ENCODE measurements at places on chromosomes 1 and 21. TPM values are rescaled to one million over a fixed set of nuclear protein-coding genes. Genes with fewer than 3 reads are reported as not detected.

The LAPTM5 gene
- total RNA-seq = 44.7 TPM

The RUNX3 gene
- total RNA-seq = 1.3 TPM

The CRP gene
- total RNA-seq = not detected

The KIF26B gene
- total RNA-seq = 0.12 TPM

The IL6R gene
- 11.4 TPM for total RNA-seq

The LCE1F gene
- not detected for total RNA-seq

The OLFM3 gene
- not detected for total RNA-seq

The CCDC18 gene
- total RNA-seq = 3.1 TPM

- DNase-seq = no peak
Measured at GRCh38 chr1:30311749-30312148, 411.6 kb downstream of the MATN1 start.

GRCh38 chr1:244599937-244600350 lies 53.0 kb upstream of the DESI2 start:
- peak; percentile 23 for DNase-seq

- DNase-seq = peak; percentile 44
Measured at GRCh38 chr21:41164981-41165655, 2.8 kb upstream of the BACE2 start.

DNA sequence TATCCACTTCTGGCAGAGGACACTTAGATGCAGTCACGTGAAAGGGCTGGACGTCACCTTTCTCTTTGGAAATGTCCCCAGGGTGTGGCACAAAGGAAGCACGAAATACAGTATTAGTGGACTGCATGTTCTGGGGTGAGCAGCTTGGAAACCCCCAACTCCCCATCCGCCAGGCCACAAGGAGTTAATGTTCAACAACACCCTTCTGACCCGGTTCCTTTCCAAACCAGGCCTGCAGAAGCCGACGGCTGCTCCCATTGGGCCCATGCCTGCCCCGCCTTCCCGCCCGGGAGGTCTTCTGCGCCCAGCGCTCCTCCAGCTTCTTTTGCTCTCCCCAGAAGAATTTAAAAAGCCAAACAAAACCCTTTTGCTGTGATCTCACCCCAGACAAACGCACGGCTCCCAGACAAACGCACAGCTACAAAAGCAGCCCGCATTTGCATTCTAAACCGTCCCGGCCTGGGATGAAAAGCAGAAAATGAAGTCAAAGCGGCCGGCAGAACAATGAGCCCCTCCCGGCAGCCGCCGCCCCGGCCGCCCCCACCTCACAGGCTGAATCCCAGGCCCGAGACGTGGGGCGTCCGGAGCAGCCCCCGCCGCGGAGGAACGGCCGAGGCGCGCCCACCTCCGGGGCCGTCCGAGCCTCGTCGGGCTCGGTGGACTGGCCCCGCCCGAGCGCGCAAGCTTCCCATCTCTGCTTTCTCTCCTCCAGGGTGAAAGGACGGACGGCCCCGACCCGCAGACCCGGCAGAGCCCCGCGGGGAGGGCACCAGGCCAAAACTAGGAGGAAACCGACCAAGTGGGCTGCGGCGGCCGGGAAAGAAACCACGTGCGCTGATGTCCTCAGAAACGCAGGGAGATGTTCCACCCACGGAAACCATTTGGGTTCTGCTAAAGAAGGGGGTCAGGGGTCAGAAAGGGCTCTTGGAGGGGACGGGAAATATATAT lies 101.9 kb downstream of the PLPP3 start:
- peak; percentile 76 for DNase-seq

- no peak for DNase-seq
Measured at GRCh38 chr1:228897901-228898300, 162.6 kb downstream of the RHOU start.

DNA sequence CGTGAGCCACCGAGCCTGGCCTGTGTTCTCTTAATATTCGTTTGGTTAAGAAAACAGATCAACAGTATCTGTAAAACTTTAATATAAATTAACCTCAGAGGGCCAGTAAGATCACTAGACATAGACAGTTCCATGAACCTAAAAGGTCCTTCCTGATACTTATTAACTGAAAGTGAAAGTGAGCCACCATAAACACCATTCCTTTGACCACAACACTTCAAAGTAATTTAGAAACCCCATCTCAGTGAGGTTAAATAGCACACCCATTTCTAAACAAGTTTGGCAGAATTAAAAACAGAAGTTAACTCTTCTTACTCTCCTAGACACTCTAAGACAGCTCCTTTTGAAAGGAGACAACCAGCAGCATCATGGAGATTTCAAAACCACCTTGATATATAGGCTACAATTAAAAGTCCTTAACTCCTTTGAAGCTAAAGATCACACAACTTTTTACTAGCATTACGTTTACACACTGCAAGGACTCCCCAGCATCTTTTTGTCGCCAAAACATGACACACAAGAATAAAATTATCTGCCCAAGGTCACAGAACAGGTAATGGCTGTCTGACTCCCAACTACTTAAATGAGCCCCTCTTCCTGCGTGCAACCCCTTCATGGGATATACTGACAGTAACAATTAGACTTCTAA lies 2.2 kb downstream of the RNF19B start:
- DNase-seq = no peak

GRCh38 chr1:231118704-231119453 lies 43.0 kb upstream of the TRIM67 start:
- DNase-seq = no peak

- no peak for DNase-seq
Measured at GRCh38 chr1:22141554-22142314, 1.2 kb downstream of the WNT4 start.

DNA sequence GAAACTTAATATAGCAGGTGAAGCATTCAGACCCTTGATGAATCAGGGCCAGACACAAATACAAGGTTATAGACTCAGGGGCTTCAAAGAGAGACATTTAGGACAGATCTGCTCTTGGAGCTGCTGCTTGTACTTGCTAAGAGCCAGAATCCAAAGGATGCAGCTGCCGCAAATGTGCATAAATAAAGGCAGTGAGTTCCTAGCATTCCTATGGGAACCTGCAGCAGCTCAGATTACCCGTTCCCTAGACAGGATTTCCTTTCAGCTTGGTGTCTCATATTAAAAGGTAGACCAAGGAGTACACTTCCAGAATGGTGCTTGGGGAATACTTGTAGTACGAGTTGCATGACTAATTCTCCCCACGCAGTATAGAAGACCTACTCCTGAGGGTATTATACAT lies 9.7 kb upstream of the LRRC53 start:
- no peak for DNase-seq

DNA sequence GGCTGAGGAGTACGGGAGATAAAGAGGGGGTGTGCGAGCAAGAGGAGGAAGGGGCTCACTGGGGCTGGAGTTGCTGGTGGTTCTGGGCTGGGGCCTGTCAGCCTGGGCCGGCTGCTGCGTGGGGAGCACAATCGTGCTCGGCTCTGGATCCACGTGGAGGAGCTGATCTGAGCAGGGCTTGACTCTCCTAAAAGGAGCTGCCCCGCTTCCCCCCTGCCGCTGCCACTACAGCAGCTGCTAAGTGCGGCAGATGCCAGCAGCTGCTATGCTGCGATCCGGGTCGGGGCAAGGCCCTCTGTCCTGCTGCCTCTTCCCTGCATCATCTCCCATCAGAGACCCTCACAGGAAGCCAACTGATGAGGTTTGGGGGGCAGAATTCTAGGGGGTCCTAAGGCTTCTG lies 165.9 kb downstream of the PCBP3 start:
- DNase-seq = no peak

DNA sequence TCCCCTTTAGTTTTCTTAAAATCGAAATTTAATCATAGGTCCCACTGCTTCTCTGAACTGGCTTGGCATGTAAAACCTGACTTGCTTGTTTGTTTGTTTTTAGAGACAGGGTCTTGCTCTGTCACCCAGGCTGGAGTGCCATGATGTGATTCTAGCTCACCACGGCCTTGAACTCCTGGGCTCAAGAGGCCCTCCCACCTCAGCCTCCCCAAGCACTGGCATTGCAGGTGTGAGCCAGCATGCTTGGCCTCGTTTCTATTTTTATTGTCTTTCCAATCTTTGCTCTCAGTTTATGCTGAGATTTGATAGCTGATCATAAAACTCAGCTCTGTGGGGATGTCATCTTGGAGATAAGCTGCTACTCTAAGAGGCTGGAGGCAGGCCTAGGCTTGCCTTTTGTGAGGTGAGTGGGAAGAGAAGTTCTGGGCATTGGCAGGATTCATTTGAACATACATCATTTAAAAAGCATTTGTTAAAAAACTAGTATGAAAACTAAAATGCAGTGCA lies 51.5 kb upstream of the GCLM start:
- DNase-seq = no peak

DNA sequence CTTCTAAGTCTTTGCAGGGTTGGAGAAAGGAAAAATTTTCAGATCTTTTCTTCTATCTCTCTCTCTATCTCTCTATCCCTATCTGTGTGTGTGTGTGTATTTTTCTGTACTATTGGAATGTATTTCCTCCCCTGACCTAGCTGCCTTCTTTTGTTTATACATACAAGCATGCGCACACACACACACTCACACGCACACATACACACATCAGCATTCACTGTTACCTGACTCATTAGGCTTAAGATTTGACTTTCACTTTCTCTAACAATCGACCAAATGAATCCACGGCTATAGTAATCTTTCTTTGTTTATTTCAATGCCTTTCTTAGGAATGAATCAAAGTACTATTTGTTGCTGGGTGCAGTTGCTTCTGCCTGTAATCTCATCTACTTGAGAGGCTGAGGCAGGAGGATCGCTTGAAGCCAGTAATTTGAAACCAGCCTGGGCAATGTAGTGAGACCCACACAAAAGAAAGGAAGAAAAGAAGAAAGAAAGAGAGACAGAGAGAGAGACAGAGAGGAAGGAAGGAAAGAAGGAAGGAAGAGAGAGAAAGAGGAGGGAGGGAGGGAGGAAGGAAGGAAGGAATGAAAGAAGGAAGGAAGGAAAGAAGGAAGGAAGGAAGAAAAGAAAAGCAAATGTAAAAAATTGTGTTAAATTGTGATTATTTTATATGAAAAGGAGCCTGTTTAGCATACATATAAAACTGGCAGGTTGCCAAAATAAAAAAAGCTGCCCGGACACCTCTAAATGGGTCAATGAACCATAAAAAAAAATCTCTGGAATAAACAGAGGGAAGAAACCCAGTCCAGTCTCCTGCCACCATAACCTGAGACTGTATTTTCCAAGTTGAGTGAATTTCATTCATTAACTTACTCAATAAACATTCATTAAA lies 206.8 kb downstream of the ZNF326 start:
- no peak for DNase-seq

DNA sequence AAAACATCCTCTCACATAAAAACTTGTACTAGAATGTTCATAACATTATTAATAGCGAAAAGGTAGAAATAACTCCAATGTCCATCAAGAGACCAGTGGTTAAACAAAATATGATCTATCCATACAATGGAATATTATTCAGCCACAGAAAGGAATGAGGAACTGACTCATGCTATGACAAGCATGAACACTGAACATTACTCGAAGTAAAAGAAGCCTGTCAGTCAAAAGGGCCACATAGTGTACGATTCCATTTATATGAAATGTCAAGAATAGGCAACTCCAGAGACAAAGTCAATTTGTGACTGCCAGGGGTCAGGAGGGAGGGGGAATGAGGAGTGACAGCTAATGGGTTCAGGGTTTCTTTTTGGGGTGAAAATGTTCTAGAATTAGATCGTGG lies 2.3 kb downstream of the VPS26C start:
- DNase-seq = no peak

- no peak for DNase-seq
Measured at GRCh38 chr1:212368073-212368484, 46.6 kb downstream of the PACC1 start.

GRCh38 chr1:108140177-108140576 lies 60.0 kb downstream of the SLC25A24 start:
- DNase-seq = no peak

GRCh38 chr1:35592991-35593769 lies 20.1 kb downstream of the TFAP2E start:
- DNase-seq = no peak

GRCh38 chr1:182561456-182561855 lies 27.6 kb downstream of the RNASEL start:
- no peak for DNase-seq

- no peak for DNase-seq
Measured at GRCh38 chr1:237104096-237104495, 62.1 kb downstream of the RYR2 start.

- DNase-seq = no peak
Measured at GRCh38 chr1:178690496-178690895, 34.5 kb upstream of the RALGPS2 start.

GRCh38 chr1:7931446-7931812 lies 9.2 kb downstream of the TNFRSF9 start:
- no peak for DNase-seq

DNA sequence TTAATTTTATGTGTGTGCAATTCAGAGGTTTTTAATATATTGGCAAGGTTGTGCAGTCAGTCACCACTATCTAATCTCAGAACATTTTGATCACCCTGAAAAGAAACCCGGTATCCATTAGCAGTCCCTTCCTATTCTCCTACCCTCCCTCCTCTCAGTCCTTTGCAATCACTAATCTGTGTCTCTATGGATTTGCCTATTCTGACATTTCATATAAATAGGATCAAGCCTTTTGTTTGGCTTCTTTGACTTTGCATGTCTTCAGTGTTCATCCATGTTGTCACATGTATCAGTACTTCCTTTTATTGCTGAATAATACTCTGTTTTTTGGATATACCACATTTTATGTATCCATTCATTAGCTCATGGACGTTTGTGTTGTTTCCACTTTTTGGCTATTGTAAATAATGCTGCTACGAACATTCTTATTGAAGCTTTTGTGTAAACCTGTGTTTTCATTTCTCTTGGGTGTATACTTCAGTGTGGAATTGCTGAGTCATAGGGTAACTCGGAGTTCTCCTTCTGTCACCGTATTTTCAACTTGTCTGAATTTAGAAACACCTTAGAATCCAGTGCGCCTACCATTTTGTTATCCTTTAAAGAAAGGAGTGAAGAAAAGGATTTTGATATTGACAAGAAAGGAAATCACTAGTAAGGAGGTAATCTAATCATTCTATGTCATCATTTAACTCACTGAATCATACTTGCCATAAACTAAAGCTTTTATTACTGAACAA lies 3.4 kb downstream of the CEP85 start:
- no peak for DNase-seq

DNA sequence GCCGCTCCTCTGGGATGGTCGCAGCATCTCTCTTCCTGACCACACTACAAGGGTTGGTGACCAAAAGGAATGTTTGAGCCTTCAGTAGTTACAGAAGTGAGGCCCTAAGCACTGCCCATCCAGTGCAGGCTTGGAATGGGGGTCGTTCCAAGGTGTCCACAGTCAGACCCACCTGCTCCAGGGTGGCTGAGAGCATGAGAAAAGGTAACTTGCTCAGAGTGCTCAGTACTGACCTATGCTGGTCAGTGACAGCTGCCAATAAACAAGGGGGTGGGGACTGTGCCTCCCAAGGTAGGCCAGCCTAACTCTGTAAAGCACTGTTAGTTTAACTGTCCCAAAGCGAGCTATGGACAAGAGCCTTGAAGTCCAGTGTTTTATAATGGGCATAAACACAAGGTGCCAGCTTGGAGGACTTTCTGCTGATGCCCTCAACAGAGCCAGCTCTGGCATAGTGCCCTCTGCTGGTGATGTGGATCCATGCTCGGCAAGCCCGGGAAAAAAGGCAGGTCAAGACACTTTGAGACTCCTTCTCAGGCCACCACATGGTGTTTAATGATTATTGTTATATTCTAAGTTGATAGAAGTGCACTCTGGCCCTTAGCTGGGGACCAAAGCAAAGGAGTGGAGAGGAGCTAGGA lies 78.1 kb upstream of the DNAH14 start:
- DNase-seq = peak; percentile 52

GRCh38 chr1:56285554-56286402 lies 293.6 kb downstream of the PLPP3 start:
- no peak for DNase-seq

GRCh38 chr1:112686417-112686816 lies 12.0 kb downstream of the MOV10 start:
- no peak for DNase-seq

Data from left cardiac atrium (tissue), 4 donors.